Cortex of kidney (tissue), 1 donor: ENCODE measurements at places on chromosomes 1 and 21.

DNA sequence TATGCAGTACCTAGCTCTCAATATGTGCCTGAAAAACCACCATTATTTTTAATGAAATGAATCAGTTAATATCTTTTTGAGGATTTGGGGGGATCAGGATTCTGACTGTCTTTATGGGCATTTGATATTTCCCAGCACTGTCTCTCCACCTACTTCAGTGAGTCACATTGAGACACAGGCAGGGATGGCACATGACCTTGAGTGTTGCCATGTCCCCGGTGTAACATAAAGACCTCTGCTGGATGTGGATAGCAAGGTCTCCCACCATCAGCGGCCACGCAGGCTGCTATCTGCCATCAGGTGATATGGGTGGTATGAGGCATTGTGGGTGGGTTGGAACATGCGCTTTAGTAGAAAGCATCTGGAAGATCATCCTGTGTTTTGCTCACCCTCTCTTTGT lies 103.2 kb downstream of the RGL1 start:
- no peak for DNase-seq

GRCh38 chr1:18783705-18784481 lies 75.6 kb downstream of the TAS1R2 start:
- DNase-seq: no peak

DNA sequence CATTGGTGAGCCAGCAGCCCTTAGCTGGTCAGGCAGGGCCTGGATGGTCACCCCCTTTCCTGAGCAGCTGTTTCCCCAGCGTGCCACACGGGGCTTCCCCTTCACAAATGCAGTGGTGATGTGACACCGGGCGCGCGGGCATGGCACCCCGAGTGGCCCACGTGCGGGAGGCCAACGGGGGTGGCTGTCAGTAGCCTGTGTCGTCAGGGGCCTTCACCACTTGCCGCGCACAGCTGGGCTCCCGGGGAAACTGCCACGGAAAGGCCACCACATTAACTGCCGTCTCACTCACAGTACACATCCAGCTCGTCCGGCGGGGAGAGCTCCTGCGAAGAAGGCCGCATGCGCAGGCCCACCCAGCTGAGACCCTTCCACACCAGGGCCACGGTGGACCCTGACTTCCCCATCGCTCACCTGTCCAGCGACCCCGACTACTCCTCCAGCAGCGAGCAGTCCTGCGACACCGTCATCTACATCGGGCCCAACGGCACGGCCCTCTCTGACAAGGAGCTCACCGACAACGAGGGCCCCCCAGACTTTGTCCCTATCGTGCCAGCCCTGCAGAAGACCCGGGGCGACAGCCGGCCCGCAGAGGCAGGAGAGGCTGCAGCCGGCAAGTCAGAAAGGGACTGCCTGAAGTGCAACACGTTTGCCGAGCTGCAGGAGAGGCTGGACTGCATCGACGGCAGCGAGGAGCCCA lies 530.5 kb downstream of the KIF26B start:
- no peak for DNase-seq

DNA sequence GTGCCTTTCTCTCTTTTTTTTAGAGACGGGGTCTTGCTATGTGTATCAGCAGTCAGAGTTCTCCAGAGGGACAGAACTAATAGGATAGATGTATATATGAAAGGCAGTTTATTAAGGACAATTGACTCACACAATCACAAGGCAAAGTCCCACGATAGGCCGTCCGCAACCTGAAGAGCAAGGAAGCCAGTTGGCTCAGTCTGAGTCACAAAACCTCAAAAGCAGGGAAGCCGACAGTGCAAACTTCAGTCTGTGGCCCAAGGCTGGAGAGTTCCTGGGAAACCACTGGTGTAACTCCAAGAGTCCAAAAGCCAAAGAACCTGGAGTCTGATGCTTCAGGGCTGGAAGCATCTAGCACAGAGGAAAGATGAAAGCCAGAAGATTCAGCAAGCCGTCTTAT lies 16.3 kb upstream of the H3-3A start:
- no peak for DNase-seq

- no peak for DNase-seq
Observed at GRCh38 chr1:183931646-183932271, 105.8 kb downstream of the COLGALT2 start.

- DNase-seq: no peak
Observed at GRCh38 chr1:167440776-167441175, 77.6 kb downstream of the CD247 start.

DNA sequence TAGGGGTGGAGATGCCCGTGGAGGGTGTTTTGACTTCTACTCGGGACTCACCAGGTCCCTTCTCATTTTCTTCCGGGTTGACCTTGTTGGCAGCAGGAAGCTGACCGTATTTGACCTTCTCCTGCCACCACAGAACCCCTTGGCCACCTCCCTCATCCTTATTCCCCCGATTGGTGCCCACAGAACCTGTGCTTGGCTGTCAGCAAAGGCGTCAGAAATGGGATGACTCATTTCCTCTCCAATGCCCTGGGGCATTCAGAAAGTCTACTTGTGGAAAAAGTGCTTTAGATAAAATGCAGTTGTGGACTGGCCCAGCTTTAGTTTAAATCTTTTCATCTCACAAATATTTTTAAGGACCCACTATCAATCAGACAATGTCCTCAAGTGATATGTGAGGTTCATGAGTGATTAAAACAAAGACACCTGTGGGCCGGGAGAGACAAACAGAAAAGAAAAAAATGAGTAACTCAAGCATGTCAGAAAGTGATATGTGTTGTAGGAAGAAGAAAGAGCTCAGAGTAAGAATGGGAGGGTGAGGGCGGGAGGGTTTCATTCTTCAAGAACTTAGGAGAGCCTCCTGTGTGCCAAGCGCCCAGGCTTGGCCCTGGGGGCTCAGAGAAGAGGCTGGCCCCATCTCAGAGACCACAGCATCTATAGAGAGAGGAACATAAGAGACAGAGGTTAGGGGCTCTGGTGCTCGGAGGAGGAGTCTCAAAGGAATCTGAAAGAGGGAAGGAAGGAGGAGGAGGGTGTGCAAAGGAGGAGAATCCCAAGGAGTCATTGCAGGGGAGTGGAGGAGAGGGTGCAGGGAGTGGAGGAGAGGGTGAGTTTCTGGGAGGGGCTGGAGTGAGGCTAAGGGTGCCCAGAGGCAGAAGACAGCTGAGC lies 221.6 kb upstream of the VAMP3 start:
- DNase-seq: no peak

- DNase-seq: no peak
Observed at GRCh38 chr1:215285013-215285800, 202.7 kb downstream of the KCNK2 start.

- no peak for DNase-seq
Observed at GRCh38 chr1:204791453-204792353, 79.0 kb upstream of the NFASC start.

DNA sequence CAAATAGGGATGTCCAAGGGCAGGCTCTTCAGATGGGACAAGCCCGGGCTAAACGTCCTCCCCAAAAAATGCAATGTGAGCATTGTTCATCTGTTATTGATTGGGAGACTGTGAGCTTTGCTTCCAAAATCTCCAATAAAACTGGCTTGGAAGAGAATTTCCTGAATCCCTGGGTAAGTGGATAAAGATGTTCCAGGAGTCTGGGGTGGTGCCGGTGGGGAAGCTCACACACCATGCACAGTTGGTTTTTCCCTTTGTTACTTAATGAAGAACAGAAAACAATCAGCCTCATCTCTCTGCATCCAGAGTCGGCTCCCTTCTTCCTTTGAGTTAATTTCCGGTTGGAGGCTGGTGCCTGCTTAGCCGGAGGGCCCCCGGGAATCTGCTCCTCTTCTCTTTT lies 72.1 kb upstream of the ZBTB40 start:
- DNase-seq: no peak

DNA sequence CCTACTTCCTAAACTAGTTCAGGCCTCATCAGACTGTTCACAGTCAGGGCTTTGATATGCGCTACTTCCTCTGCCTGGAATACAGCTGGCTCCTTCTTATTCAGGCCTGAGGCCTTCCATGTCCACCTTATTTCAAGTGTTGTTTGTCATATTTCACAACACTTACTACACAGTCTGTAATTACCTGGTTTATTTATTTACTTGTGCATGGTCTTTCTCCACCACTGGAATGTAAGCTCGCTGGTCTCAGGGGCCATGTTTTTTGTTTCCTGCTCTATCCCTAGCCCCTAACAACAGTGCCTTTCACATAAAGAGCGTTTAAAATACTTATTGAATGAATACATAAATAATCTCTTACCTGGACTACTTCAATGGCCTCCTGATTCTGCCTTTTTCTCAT lies 4.6 kb upstream of the SRSF4 start:
- no peak for DNase-seq

GRCh38 chr21:34640858-34641257 lies 25.9 kb upstream of the RCAN1 start:
- DNase-seq: no peak

GRCh38 chr21:18801468-18801867 lies 397.9 kb upstream of the TMPRSS15 start:
- DNase-seq: no peak

DNA sequence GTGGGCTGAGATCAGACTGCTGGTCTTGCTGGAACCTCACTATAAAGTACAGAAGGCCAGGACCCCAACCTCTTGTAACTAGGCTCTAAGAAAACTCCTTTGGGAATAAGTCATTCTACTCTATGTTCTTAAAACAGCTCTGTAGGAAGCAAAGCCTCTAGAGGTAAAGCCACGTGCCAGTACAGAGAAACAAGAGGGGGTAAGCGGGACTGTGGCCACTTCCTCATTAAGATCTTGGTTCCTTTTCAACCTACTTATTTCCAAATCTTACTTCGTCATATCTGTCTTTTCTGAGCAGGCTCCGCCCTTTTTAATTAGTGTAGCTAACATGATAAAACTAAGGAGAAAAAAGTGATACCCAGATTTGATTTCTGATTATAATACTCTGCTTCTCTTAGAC lies 3.8 kb downstream of the NCSTN start:
- no peak for DNase-seq

- DNase-seq: no peak
Observed at GRCh38 chr1:19623523-19623922, 20.6 kb upstream of the NBL1 start.

GRCh38 chr1:83741348-83741747 lies 257.6 kb downstream of the TTLL7 start:
- no peak for DNase-seq

GRCh38 chr1:3393024-3393986 lies 61.2 kb upstream of the ARHGEF16 start:
- DNase-seq: no peak

- no peak for DNase-seq
Observed at GRCh38 chr1:35559317-35559944, 1.8 kb downstream of the NCDN start.

GRCh38 chr1:92277105-92277723 lies 21.6 kb downstream of the GLMN start:
- DNase-seq: no peak

DNA sequence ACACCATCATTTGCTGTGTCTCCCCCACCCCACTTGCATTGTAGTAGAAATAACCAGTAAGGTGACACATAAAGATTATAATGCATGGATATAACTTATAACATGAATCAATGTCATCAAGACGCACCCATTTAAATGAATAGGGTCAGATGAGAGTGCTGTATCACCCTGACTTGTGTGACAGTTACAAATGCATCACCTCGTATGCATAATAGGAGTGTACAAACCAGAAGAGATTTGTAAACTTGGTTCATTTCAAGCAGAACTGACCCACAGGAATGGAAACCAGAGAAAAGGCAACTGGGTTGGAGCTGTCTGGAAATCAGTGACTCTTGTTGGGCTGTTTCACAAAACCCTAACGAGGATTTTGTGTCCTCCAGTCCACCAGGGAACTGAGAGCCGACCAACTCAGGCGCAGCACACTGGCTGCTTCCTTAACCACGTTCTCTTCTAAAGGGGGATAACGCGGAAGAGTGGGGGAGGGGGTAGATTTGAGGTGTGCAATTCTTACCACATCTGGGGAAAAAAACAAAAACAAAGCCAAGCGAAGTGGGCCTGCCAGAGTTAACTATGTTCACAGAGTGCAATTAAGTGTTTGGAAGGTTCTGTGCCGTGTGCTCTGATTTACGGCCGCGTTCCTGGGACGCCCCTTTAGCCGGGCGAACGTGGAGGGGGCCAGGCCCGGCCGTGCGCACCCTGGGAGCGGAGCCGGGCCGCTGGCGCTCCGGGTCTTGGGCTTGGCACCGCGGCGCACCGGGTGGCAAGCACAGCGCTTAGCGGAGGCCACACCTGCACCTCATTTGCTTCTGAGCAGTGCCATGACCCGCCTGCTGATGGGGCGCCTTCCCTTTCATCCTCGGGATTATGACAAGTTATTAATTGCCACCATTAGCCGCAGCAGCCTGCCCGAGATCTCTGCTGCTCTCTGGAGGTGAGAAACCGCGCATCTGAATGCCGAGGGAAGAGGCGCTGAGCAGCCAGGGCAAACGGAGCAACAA lies 248.8 kb upstream of the FOXD3 start:
- no peak for DNase-seq

- no peak for DNase-seq
Observed at GRCh38 chr1:34987018-34987417, 1.9 kb upstream of the TMEM35B start.

DNA sequence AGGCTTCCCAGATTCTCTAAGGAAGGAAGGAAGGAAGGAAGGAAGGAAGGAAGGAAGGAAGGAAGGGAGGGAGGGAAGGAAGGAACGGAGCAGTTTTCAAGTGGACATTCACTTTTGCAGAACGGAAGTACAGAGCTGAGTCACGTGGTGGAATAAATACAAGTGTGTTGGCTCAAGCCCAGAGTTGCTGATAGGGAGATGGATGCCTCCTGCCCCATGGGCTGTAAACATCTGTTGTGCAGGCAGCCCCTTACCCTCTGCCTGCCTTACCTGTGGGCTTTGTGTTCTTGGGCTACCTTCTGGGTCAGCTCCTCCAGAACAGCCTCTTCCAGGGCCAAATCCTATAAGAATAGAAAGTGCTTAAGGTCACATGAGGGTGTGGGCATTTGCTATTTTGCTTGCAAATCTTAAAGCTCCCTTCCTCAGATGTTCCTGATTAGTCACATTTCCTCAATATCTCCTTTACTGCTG lies 121.7 kb downstream of the SMYD2 start:
- DNase-seq: no peak

DNA sequence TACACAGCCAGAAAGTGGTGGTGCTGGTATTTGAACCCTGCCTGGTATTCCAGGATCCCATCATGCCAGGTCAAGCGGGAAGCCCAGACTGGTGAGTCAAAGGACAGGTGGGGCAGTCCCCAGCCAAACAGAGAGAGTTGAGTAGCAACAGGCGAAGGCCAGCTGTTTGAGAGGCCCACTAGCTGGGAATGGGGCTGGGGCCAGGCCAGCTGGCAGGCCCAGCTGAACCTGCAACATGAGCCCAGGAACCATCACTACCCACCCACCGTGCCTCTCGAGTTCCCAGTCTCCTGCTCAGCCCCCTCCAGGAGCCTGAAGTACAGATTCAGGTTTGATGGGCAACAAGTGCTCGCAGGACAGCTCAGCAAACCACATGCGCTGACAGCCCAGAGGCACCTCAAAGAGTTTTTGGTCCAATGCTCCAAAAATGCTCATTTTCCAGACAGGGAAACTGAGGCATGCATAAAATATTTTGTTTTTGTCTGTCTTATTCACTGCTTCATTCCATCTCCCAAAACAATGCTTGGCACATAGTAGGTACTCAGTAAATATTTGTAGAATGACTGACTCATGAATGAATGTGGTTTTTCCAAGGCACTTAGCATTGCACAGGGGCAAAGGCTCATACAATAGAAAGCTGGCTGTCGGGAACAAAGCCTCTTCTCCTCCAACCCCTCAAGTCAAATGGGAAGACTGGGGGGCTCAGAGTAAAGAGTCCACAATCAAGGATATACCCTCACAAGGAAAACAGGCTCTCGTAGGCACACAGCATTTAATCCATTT lies 42.5 kb upstream of the CLIC4 start:
- no peak for DNase-seq

- DNase-seq: no peak
Observed at GRCh38 chr21:31117128-31117916, 79.0 kb upstream of the KRTAP19-8 start.
